ENCODE measurements at places on chromosomes 2 and 18.

- no peak for DNase-seq
Observed at GRCh38 chr2:136124805-136125204, 6.9 kb upstream of the CXCR4 start.

DNA sequence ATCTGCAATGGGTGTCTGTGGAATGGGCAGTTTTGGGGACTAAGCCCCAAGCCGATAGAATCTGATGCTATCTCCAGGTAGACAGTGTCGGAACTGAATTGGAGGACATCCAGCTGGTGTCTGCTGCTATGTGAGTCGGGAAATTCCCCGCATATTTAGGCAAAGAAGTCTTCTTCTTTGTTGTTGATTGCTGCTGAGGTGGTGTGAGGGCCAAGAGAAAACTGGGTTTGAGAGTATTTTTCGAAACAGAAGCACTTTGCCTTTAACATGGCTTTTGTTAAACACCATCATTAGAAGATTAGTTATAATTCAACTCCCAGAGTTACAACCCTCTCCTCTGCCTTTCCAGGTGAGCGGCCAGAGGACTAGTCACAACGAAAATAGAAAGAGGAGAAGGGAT lies 49.4 kb upstream of the ACTR3 start:
- no peak for DNase-seq

DNA sequence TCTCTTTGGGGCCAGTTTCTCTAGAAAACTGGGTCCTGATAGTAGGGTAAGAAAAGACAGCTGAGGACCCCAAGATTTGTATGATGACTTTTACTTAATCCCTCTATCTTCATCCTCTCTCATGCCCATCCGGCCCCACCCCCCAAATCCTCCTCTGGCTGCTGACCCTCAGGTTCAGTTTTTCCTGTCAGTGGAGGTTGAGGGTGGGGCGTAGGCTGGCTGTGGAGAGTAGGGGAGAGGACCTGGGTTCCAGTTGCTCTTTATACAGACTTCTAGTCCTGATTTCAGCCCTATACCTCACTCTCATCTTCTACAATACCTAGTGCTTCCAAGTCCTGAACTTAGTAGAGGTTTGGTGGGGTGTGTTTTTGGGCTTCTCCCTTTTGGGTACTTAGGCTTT lies 28.4 kb downstream of the PLEKHA3 start:
- DNase-seq, result no peak

- no peak for DNase-seq
Observed at GRCh38 chr2:96431319-96431718, 73.8 kb downstream of the NEURL3 start.

GRCh38 chr18:56296381-56296780 lies 342.0 kb downstream of the TXNL1 start:
- DNase-seq, result no peak

GRCh38 chr2:11090187-11090586 lies 65.1 kb upstream of the SLC66A3 start:
- DNase-seq, result no peak

DNA sequence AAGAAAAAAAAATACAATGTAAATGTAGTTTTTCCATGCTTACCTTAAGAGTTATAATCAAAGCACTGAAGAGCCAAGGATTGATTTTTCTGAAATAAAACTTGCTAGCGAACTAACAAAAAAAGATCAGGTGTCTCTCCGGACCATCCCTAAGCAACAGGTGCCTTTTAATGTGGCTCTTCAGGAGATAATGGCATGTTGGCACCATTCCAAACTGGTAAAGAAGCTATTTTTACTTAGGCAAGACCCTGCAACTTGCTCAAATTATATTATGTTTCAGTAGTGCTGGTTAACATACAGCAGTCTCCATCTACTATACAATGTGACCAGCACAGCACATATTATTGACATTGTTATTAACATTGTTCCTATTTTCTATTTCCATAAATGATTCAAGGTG lies 2.3 kb upstream of the GCC2 start:
- no peak for DNase-seq

- DNase-seq, result no peak
Observed at GRCh38 chr2:217929757-217930707, 72.8 kb downstream of the TNS1 start.

DNA sequence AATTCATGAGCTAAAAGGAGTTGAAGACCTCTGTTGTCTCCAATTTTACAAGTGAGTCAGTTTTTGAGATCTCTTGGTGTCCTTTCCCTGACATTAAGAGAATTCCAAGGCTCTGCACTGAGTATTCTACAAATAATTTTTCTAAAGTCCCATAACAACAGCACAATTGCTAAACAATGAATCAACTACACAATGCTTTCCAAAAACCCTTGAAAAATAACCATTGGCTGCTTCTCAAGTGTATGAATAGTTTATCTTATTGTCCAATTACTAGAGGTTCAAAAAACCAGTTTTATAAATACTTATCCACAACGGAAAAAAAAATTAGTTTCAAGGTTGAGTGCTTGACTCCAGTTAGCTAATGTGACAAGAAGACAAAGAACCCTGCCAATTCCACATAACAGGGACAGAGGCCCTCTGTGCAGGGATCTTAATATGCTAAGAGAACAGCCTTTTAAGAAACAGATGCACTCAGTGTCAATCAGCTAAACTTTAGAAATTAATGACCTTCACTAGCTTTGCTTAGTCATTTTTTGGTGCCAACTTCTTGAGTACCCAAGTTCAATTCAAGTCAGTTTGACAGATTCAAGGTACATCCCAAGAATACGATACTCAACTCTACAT lies 266.6 kb upstream of the CYP26B1 start:
- DNase-seq, result no peak

- no peak for DNase-seq
Observed at GRCh38 chr2:157325786-157326185, at the start of gene ERMN. Gene ERMN (minus strand): TSS chr2:157325824. CDS start chr2:157325642, 182 bp downstream.

GRCh38 chr2:182447863-182448262 lies 21.0 kb upstream of the PDE1A start:
- DNase-seq, result no peak

DNA sequence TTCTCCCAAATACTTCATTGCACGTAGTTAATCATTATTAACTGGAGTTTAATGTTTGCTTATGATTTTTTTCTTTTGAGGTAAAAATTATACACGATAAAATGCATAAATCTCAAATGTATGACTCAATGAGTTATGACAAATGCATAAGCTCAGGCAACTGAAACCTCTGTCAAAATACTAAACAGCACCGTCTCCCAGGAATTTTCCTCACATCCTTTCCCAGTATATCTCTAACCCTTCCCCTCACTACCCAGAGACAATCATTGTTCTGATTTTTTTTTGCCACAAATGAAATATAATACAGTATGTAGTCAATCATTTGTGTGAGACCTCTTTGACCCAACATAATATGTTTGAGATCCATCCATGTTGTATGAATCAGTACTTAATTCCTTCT lies 606.5 kb downstream of the CPS1 start:
- no peak for DNase-seq

DNA sequence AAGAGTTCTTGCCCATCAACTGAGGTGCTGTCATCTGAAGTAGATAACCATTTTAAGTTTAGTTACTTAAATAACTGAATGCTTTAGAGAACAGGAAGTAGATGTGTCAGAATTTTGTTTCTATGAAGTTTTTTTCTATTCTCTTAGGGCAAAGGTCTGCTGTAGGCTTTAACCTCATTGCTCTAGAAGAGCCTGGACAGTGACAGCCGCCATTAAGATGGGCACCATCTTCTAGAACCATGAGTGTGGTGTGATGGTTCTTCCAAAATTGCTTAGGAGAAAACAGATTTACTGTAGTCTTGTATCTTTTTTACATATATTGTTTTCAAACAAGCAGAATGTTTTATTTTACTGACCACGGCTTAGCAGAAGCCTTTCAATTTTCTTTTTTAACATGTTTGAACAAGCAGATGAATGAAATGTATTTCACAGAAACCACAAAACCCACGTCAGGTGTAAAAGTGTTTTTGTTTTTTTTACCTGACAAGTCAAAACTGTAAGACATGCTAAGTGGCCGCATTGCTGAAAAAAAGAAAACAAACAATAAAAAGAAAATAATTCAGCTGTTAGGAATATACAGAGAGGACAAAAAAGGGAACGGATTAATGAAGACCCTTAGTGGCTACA lies 77.9 kb downstream of the PRELID3A start:
- DNase-seq, result no peak

DNA sequence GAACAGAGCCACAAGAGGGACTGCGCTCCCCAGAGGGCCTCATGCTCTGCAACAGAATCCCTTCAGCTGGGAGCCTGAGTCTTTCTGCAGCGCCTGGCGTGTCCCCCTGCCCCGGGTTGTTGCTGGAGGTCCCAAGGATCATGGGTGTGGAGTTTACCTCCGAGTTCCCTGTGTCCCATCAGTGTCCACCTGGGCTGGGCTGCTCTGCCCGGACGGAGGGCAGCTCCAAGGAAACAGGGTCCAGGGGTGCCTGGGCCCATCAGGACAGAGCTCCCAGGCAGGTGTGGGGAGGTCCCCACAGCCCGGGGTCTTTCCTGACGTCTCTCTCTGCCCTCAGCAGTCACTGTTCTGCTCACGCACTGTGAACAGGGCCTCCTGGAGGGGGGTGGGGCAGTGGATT lies 63.5 kb downstream of the EMILIN2 start:
- DNase-seq, result no peak

- no peak for DNase-seq
Observed at GRCh38 chr2:223805008-223805407, 32.4 kb downstream of the AP1S3 start.

GRCh38 chr2:120528051-120528692 lies 182.2 kb downstream of the INHBB start:
- DNase-seq, result no peak

DNA sequence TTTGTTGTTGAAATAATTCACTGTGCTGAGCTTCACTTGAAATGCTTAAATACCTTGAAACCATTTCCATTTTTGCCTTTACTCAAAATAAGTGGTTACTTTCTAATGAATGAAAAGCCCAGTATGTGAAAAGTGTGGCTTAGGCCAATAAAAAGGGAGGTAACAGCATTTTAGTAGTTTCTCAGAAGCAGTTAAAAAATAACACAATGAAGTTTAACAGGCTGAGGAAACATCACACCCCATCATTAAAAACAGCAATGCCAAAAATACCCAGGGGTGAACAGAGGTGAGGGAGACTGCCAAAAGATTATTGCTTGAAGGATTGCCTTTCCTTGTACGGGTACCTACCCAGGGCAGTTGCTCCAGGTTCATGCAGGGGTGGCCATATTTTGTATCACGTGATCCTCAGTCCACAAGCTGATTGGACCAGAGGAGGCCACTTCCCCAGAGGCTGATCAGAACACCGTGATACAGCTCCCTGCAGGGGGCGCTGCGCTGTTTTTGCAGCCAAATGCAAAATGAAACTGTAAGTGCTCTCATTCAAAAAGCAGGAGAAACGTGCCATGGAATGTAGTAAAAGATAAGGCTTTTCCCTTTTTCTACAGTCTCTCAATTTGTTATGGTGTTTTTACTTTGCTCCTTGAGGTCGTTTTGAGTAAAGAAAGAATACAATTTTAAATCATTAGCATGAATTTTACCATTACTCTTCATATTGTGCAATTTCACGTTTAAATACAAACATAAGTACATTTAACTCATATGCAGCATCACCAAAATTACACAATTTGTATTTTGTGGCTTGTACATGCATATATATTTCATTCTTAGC lies 70.2 kb upstream of the SH3BP4 start:
- peak; percentile 10 for DNase-seq

DNA sequence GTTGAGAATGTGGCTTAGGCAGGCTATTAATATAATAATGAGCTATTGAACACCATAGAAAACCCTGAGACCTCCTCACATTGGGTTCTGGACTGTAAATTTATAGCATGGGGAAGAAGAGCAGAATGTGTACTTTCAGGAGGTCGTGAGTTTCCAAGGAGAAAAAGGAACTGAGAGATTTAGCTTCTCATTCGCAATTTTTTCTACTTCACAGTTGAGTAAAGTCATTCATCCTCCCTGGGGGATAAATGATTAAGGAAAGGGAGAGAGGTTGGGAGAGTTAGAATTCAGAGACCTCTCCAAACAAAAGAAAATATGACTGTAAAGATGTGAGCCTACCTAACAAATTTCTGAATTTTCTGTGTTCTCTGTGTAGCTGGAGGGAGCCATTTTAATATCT lies 205.8 kb upstream of the CYRIA start:
- no peak for DNase-seq

GRCh38 chr2:64942693-64943092 lies 46.5 kb upstream of the SLC1A4 start:
- no peak for DNase-seq

DNA sequence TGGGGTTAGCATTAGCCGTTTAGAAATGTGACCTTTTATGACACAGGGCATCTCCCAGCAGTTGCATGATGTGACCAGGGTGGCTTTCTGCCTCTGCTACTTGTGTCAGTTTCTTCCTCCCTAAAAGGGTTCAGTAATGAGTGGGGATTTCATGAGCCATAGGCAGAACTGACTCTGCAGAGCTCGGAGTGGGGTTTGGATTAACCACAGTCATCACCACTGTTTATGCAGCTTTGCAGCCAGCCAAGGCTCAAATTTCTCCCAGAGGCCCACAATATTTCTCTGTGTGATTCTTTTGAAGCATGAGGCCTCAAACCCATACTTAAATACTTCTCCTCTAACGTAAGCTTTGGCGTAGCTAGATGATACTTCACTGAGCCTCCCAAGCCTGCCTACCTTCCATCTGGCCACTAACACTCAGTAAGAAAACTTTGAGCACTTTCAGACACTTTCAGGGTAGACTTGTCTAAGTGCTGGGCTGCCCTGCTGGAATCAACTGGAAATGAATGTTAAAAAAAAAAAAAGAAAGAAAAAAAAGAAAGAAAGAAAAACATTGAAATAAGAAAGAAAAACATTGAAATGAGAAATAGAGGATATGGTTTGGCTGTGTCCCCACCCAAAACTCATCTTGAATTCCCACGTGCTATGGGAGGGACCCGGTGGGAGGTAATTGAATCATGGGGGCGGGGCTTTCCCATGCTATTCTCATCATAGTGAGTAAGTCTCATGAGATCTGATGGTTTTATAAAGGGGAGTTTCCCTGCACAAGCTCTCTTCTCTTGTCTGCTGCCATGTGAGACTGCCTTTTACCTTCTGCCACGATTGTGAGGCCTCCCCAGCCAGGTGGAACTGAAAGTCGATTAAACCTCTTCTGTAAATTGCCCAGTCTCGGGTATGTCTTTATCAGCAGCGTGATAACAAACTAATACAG lies 11.5 kb upstream of the LAPTM4A start:
- no peak for DNase-seq

GRCh38 chr18:79402977-79403722 lies 7.4 kb downstream of the NFATC1 start:
- no peak for DNase-seq

DNA sequence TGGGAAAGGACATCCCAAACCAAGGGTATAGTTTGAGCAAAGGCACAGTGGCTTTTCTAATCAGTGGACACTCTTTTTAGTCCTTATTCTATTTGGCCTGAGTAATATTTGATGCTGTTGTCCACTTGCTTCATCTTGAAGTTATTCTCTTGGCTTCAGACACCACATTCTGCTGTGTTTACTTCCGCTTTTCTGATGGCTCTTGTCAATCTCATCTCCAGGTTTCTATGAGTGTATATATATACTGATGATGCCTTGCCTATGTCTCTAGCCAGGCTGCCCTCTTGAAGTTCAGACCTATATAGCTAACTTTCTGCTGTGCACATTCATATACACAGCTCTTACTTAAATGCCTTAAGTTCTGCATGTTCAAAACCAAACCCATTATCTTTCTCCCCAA lies 83.1 kb downstream of the EFEMP1 start:
- DNase-seq, result no peak

GRCh38 chr18:22971038-22971437 lies 37.9 kb downstream of the RBBP8 start:
- no peak for DNase-seq

GRCh38 chr2:45748239-45748638 lies 96.8 kb downstream of the PRKCE start:
- no peak for DNase-seq

- no peak for DNase-seq
Observed at GRCh38 chr18:30775629-30776028, 266.9 kb downstream of the DSC3 start.

- no peak for DNase-seq
Observed at GRCh38 chr2:46363535-46364170, 66.4 kb downstream of the EPAS1 start.
